NCI-H526 treated with DMSO at 0.1 percent for 48 hours (cell line): ENCODE measurements at places on chromosomes 12 and 14.
A peak's percentile ranks its signal among the peaks of the same experiment; 100 is the strongest.

- no peak for DNase-seq
Observed at GRCh38 chr12:130627175-130627574, 88.9 kb downstream of the RIMBP2 start.

GRCh38 chr14:102822311-102822863, 45.1 kb downstream of the TRAF3 start:
- no peak for DNase-seq

DNA sequence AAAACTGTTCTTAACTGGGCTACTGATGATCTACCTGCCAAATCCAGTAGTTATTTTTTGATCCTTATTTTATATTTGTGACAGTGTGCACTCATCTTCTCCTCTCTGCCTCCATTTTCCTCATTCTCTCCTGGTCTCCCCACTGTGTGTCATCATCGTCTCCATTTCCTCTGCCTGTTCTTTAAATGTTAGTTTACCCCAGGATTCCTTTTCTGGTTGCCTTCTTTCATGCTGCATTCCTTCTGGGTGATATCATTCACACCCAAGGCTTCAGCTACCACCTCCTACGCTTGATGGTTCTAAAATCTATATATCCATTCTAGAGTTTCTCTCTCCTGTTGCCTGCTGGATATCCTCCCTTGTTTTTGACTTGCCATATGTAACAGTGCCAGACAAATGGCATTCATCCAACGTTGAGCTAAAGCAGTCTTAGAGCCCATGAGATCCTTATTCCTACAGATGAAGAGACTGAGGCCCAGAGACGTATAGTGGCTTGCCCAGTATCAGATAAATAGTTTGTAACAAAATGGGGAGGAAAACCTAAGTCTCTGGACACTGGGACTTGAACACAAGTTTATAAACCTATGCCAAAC, 109.5 kb downstream of the DIP2B start:
- DNase-seq: no peak

- peak; percentile 50 for DNase-seq
Observed at GRCh38 chr12:70540996-70541395, 96.2 kb downstream of the PTPRB start.

- no peak for DNase-seq
Observed at GRCh38 chr12:30624009-30624408, 71.7 kb downstream of the IPO8 start.

GRCh38 chr12:124301084-124301654, 6.3 kb downstream of the RFLNA start:
- no peak for DNase-seq

DNA sequence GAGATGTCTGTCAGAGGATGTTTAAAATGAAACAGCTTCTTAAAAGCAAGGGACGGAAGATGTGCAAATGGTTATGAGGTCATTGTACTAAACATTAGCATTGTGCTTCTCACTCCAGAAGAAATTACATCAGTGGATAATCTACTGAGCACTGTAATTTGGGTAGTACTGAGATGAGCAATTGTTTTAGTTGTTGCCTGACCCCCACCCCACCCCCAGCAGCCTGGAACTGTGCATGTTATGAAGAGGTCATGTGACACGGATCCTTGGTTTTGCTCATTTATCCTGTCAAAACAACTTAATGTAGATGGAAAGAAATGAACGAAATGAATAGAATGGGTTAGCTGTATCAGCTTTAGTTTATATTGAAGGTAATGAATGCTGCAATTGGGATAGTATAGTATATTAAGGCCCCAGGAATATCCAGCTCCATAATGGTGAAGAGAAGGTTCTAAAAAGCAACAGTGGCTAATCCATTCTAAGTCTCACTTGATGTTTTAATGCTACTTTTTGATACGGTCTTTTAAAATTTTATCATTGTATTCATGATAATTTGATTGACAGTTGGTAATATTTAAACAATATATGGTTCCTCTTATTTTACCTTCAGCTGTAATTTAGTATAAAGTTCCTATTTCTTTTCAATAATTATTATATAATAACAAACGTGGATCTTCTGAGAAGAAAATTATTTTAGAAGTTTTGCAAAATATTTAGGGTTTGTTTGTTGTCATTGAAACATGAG, 58.5 kb downstream of the WNK1 start:
- no peak for DNase-seq

DNA sequence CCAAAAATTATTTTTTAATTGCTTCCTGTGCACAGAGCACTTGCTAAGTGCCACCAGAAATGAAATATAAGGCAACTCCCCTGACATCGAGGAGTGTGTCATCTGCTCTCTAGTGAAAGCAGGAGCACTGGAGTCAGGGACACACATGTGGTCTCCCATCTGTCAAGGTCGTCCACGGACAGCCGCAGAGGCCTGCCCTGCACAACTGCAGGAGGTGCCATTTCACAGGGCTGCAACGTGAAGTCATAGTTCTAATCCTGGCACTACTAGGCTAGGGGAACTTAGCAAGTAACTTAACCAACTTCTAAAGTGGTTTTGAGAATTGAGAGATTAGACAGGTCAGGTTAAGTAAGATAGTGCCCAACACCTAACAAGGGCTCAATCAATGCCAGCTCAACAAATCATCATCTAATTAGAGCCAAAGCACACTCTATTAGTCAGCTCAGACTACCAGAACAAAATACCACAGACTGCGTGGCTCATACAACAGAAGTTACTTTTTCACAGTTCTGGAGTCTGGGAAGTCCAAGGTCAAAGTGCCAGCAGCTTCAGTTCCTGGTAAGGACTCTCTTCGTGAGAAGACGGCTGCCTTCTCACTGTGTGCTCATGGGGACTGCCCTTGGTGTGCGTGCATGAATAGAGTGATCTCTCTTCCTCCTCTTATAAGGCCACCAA, 30.7 kb downstream of the FOXN3 start:
- no peak for DNase-seq

GRCh38 chr14:91129261-91129660, 15.4 kb downstream of the DGLUCY start:
- DNase-seq: no peak

DNA sequence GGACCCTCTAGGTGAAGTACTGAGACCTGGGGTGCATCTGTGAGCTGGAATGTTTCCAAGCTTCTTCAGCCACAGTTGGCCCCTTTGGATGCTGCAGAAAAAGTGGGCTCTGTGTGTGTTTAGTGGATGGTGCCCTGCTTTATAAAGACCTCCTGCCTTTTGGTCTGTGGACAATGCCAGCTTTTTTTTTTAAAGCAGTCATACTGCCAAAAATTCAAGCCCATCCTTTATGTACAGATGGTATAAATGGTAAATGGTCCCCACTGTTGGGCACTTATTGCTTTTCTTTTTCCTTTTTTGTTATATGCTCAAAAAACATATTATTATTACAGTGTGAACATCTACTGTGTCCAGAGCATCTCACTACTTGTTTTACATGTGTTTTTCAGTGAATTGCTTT, 81.1 kb downstream of the SMOC1 start:
- DNase-seq: no peak

DNA sequence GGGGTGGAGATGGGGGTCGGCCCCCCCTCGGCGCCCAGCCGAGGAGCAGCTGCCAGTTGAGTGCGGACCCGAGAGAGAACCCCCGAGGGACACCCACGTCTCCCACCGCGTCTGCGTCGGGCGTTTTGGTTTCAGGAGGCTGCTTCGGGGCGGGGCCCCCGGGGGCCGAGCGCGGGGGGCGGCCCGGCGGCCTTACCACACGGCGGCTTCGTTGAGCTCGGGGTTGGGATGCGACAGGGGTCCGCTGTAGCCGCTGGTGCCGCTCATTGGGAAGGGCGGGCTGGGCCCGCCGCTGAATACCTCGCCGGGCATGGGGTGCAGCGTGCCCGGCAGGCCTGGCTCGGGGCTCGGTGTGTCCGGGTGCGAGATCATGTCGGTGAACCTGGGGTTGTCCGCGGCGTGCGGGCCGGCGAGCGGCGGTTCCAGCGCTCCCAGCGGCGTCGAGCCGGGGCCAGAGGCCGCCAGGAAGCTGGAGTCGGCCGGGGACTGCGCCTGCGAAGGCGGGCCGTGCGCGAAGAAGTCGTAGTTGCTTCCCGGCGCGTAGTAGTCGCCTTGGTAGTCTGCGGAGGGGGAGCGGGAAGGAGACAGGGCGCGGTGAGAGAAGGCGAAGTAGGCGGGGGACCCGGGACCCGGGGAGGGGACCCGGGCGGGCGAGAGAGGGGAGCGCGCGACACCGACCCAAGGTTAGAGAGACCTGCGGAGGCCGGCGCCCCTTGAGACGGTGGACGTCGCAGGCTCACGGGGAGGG, 8.5 kb downstream of the LHX5 start:
- DNase-seq: no peak

- no peak for DNase-seq
Observed at GRCh38 chr14:99137001-99137700, 134.8 kb downstream of the BCL11B start.

DNA sequence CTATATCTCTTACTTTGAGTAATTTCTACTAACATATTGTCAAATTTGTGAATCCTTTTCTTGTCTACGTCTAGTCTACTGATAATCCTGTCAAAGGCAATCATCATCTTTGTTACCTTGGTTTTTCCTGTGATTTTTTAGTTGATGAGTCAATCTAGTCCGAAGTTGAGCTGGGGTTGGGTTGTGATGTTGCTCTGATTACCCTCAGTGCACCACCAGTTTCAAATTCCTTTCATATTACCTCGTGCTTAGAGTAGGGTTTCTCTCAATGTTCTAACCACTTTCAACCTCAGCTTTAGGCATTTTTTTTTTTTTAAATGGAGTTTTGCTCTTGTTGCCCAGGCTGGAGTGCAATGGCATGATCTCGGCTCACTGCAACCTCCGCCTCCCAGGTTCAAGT, 186.8 kb downstream of the BTG1 start:
- DNase-seq: no peak

DNA sequence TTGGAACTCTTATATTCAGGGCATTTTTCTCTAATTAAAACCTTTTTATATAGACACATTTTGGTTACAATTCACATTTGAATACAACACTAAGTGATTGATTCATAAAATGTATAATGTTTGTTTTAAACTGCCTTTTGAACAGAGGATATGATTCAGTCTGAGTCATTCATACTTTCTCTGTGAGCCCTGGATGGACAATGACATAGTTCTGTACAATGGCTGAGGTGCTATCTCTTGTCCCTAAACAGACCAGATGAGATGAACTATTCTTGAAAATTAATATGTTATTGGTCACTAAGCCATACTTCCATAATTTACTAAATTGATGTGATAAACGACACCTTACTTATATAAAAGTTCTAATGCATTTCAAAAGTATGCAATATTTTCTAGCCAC, 199.7 kb upstream of the ATXN7L3B start:
- DNase-seq: no peak

GRCh38 chr14:67926821-67927220, 107.2 kb downstream of the RAD51B start:
- DNase-seq: no peak

DNA sequence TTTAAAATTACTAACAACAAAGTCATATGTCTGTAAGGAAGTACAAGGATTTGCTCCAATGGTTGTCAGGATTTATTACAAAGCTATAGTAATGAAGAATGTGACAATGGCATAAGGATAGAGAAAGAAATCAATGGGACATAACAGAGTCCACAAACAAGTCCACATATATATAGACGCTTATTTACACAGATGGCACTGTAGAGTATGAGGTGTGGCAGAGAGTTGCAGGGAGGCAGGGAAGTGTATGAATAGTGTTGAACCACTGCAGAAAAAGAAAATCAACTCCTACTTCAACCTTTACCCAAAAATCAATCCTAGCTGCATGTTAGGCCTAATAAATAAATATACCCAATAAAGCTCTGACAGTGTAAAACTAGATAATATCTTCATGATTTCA, 21.3 kb downstream of the SOS2 start:
- no peak for DNase-seq

GRCh38 chr12:119208626-119209061, 29.9 kb downstream of the HSPB8 start:
- DNase-seq: no peak

DNA sequence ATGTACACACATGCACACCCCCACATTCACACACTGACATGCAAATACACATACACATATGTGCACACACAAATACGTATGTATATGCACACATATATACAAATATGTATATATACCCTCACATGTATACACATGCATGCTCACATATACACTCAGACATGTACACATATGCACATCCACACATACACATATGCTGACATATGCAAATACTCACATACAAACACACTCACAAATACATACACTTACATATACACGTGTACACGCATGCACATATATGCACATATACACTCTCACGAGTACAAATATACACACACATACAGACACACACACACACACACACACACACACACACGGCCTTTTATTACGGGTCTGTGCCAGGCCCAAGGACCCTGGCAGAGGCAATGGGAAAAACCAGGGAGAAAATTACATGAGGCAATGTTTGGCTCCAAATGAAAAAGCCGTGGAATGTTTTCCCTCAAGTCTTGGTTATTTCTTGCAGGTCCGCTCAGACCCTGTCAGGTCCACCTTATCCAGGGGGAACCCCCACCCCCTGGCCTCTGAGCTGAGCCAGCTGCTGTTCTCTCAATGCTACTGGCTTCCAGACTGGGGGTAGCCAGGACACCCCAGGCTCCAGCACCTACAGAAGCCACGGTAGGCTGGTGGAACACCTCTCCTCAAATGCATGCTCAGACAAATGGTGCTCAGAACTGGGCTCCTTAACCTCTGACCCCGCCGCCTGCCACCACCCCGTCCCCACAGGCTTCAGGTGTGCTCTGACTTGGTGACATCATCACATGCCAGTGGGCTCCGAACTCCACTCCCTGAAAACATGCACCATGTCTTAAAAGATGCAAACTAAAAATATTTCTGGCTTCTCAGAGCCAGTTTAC, 54.7 kb downstream of the BCL11B start:
- no peak for DNase-seq

- no peak for DNase-seq
Observed at GRCh38 chr12:124623344-124624035, 56.1 kb upstream of the NCOR2 start.

GRCh38 chr12:120228041-120228290, 27.1 kb upstream of the RPLP0 start:
- DNase-seq: no peak

DNA sequence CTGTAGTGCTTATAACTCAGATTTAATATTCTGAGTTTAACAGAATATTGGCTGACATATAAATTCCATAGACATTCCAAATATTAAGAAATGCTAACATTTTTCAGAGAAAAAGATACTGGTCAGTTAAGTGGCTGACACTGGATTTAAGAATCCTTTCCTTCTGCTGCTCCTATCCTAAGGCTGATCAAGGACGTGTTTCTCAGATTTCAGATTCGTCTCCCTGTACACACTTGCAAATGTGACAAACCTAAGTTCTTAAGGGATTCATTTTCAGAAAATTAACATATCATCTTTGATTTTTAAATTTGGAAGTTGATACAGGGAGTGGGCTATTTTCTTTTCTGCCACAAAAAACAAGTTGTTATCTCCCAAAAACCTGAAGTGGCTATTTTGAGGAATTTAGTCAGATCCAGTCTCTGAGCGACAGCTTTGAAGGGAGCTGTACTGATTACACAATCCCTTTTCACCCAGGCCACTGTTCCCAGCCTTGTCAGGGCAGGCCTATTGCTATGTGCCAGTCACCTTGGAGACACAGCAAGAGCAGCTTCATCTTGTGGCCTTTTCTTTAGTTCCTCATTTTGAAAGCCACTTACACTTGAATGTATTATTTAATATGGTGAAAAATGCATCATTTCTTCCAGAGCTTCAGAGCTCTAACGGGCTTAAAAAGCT, 370.6 kb downstream of the KCNH5 start:
- DNase-seq: no peak
